Pulmonary artery endothelial cell (primary cell): ENCODE measurements at places on chromosomes 1 and 21. TPM values are rescaled to one million over a fixed set of nuclear protein-coding genes. Genes with fewer than 3 reads are reported as not detected.
A peak's percentile ranks its signal among the peaks of the same experiment; 100 is the strongest.

- DNase-seq, result no peak
These were observed 69.0 kb upstream of the DIRAS3 start for GRCh38 chr1:68119445-68119844.

- no peak for DNase-seq
These were observed 652.9 kb downstream of the PLA2G4A start for GRCh38 chr1:187481581-187482148.

- DNase-seq, result no peak
These were observed 36.2 kb upstream of the F13B start for GRCh38 chr1:197103300-197103699.

- DNase-seq, result no peak
These were observed 770.7 kb upstream of the CXADR start for GRCh38 chr21:16742131-16742641.

DNA sequence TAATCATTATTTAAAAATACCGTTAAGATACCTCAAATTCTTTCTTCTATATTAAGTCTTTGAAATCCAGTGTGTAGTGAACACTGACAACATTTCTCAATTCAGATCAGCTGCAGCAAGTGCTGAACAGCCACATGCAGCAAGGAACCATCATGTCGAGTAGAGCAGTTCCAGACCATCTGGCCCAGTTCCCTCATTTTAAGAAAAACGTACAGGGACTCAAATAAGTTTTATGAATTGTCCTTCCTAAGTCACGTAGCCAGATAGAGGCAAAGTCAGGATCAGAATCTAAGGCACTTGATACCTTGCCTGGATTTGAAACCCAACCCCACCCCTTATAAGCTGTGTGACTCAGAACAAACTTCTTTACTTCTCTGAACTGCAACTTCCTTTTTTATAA lies 132.4 kb downstream of the PROX1 start:
- DNase-seq, result no peak

DNA sequence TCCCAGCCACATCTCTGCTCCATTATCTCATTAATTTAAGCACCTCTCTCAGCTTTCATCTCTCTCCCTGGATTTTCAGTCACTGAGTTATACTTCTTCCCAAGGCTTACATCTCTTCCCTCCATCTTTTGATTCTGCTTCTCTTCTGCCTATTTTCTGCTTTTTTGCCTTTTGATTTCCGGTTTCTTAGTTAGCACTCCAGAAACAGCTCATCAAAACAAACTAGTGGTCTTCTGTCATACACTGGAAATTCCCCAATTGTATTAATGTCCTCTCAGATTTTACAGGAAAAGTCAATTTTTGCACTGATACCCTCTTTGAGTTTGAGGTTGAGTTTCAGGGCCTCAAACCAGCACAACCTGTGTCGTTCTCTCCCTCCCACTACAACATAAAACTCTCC lies 1.5 kb downstream of the LCE3E start:
- DNase-seq, result no peak

DNA sequence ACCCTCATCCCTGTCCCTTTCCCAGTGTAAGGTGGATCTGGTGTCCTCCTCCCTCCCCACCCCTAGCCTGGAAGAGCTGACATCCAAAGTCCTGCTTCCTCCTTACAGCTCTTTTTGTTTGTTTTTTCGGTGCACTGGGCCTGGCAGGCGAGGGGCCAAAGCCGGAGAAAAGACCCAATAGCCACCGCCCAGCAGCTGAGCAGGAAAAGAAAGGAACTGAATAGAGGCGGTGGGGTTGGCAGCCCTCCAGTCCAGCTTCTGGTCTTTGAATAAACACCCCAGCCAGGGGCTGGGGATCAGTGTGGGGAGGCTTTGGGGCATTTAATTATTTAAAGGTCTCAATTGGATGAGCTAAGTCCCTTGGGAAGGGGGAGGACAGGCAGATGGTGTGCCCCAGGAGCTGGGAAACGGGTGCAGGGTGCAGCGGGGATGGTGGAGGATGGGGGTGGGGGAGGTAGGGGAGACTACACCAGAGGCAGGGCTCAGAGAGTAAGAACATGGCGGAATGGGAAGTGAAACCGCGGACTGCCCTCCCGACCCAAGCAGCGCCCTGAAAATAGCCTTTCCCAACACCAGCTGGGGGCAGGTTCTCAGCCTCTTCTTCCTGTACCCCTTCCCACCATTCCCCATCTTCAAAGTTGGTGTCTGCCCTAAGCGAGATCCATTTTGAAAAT lies 20.2 kb downstream of the BTG2 start:
- DNase-seq, result no peak

DNA sequence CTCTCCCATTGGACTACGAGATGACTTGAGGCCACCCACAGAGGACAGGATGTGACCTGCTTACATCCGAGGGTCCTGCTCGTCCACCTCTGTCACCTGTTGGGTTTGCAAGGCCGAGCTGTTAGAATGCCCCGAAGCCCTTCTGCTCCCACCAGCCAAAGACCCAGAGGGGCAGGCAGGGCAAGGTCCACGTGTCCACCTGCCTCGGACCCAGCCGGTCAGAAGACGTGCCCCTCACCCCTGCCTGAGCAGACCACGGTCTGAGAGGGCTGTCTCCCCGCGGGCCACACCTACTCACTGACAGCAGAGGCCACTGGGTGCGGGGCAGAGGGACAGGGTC lies 30.3 kb upstream of the TRAPPC10 start:
- no peak for DNase-seq

- no peak for DNase-seq
These were observed 342.1 kb upstream of the C1orf87 start for GRCh38 chr1:60415696-60416095.

DNA sequence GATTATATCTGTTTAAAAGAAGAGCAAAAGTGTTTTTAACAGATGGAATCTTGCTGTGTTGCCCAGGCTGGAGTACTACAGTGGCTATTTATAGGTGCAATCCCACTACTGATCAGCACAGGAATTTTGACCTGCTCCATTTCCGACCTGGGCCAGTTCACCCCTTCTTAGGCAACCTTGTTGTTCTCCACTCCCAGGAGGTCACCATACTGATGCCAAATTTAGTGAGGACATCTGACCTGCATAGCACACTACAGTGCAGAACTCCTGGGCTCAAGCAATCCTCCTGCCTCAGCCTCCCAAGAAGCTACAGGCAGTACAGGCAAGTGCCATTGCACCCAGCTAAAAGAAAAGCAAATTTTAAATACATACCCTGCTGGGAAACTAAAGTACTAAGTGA lies 11.3 kb upstream of the NUP210L start:
- no peak for DNase-seq

DNA sequence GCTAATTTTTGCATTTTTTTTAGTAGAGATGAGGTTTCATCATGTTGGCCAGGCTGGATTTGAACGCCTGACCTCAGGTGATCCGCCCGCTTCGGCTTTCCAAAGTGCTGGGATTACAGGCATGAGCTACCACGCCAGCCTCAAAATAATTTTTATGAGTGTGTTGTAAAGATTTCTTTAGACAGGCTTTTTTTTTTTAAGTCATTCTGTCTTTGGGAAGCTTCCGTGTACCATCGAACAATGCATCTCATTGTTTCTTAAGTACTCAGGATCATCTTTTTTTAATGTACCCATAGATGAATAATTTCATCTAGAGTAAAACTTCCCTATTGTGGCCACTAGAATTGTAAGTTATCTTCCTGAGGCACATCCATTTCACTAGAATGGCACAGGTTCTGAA lies 19.6 kb upstream of the SDC3 start:
- no peak for DNase-seq

DNA sequence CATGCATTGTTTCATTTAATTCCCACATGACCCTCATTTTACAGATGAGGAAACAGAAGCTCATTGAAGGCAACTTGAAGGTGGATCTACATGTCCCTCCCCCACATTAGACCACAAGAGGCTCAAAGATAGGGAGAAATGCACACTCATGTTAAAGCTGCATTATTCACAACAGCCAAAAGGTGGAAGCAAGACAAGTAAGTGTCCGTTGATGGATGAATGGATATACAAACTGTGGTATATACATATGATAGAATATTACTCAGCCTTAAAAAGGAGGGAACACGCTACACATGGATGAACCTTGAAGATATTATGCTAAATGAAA lies 149.7 kb upstream of the JUN start:
- no peak for DNase-seq

- DNase-seq, result peak; percentile 15
These were observed 15.0 kb upstream of the F5 start for GRCh38 chr1:169601096-169601881.

- no peak for DNase-seq
These were observed 5.7 kb upstream of the GNL2 start for GRCh38 chr1:37601441-37601840.

GRCh38 chr1:204703268-204703664 lies 17.7 kb upstream of the LRRN2 start:
- DNase-seq, result no peak

DNA sequence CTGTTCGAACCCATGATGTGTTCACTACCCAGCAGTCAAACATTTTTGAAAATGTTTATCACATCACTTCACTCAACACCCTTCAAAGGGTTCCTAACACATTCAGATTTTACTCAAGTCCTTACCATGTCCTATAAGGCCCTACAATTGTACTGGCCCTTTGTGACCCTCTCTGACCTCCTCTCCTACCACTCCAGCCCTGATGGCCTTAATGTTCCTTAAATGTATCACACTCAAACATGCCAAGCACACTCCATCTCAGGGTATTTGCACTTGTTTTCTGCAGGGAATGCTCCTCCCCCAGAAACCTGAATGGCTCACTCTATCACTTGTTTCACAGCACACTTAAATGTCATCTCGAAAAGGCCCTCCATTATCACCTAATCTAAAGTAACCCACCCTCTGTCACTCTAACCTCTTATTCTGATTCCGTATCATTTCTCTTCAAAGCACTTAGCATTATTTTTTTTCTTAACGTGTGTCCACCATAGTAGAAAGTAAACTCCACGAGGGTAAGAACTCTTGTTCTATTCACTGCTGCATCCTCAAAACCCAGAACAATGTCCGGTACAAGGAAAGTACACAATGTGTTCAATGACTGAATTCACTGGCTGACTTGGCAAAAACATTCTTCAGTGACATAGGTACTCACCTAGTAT lies 7.3 kb downstream of the ARID4B start:
- DNase-seq, result no peak

GRCh38 chr1:9292361-9293240 lies at the start of gene SPSB1:
SPSB1 (plus strand) TSS chr1:9292894; CDS start chr1:9355892, 62,998 bp downstream.
- DNase-seq, result no peak

DNA sequence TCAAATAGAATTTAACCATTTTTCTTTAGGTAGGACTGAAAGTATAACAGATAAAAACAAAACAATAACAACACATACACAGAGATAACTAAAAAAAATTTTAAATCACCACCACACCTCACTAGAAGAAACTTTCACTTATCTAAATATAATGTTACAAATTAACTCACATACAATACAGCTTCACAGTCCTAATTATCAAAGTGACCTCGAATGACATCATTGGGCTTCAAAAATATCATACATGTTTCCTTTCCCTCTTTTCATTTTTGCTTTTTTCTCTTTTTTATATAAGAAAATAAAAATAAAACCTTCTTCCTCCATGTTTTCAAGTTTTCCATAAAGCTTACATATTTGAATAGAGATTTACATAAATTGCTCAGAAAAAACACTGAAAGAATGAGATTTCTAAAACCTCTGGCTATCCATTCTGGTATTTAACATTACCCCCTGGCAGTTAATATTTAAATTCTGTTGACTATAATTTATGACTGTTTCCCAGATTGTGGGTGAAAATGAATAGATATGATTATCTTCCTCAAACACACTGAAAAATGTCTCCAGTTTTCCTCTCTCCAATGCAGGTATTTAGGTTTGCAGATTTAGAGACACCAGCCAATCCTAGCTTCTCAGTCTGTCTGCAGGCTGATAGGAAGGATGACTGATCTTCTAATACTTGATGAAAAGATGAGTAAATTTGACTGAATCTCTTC lies 40.5 kb upstream of the SLC19A2 start:
- DNase-seq, result no peak

DNA sequence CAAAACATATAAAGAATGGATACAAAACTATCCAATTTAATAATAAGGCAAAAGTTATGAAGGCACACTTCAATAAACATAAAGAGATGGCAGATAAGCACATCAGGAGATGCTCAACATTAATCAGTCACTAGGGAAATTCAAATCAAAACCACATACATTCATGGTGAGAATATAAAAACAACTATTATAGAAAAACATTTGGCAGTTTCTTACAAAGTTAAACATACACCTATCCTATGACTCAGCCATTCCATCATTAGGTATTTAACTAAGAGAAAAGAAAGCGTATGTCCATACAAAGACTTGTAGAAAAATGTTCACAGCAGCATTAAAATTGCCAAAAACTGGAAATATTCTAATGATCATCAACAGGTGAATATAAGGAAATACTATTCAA lies 44.3 kb downstream of the KIFAP3 start:
- no peak for DNase-seq

- no peak for DNase-seq
These were observed 165.3 kb downstream of the SLC35F3 start for GRCh38 chr1:234069760-234070159.

GRCh38 chr1:237851210-237851845 lies 39.4 kb downstream of the ZP4 start:
- DNase-seq, result no peak

DNA sequence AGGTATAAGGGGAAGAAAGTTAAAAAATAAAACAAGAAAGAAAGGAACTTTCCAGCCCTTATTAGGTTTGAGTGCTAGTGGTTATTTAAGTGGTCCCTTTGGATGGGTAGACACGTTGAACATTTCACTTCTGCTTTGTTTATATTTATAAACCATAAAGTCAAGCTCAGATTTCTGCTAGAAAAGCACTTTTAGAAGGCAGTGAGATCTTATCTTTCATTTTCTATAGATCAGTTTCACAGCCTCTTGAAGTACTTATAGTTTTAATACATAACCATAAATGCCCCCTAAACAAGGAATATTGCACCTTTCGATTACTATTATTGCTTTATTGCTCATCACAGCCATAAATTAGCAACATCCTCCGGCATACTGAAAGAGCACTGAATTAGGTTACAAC lies 446.8 kb upstream of the PLXNA2 start:
- no peak for DNase-seq

- no peak for DNase-seq
These were observed 17.3 kb downstream of the PI4KB start for GRCh38 chr1:151309811-151310323.

NBPF3 gene
- total RNA-seq, result 0.85 and 3.0 TPM in 2 replicates

ZMYND12 gene
- total RNA-seq, result 0.28 and 0.40 TPM in 2 replicates

GJA9 gene
- 0.07 TPM in 1 of 2 replicates, not detected in the other for total RNA-seq

TMEM82 gene
- not detected in 2 replicates for total RNA-seq

FCRL5 gene
- under 0.01 TPM in 1 of 2 replicates, not detected in the other for total RNA-seq

CD46 gene
- total RNA-seq, result 133 and 158 TPM in 2 replicates

AMIGO1 gene
- 1.8 and 2.4 TPM in 2 replicates for total RNA-seq

ATP1A2 gene
- total RNA-seq, result not detected in 2 replicates

PLEKHN1 gene
- total RNA-seq, result 0.32 and 0.46 TPM in 2 replicates

CD5L gene
- total RNA-seq, result not detected in 2 replicates

NBPF26 gene
- 11.7 and 15.9 TPM in 2 replicates for total RNA-seq

FCGR3A gene
- total RNA-seq, result not detected in 2 replicates

NHLH1 gene
- under 0.01 TPM in 1 of 2 replicates, not detected in the other for total RNA-seq

PRR9 gene
- total RNA-seq, result not detected in 2 replicates

ASPM gene
- 27.8 and 54.6 TPM in 2 replicates for total RNA-seq

HCRTR1 gene
- 0.53 and 0.92 TPM in 2 replicates for total RNA-seq

SPATA1 gene
- total RNA-seq, result 0.66 and 0.95 TPM in 2 replicates
